ENCODE measurements at places on chromosomes 12 and 14.

DNA sequence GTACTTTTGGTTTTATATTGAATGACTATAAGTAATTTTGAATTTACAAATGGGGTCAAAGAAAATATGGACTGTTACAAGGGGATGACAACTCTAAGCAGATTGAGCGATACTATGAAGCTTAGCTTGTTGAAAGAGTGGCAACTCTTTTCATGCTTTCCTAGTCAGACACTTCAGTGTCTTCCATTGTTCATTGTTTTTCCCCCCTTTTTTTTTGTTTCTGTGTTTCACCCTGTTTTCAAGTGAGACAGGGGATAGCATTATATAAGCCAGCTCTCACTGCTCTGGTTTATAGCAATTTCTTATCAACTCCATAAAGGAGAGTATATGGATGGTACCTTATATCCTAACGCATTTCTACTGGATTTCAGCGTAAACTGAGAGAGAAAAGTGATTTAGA lies 24.6 kb downstream of the PEBP1 start:
- no peak for DNase-seq

- no peak for DNase-seq
These were observed 34.5 kb upstream of the FRS2 start for GRCh38 chr12:69435644-69436043.

DNA sequence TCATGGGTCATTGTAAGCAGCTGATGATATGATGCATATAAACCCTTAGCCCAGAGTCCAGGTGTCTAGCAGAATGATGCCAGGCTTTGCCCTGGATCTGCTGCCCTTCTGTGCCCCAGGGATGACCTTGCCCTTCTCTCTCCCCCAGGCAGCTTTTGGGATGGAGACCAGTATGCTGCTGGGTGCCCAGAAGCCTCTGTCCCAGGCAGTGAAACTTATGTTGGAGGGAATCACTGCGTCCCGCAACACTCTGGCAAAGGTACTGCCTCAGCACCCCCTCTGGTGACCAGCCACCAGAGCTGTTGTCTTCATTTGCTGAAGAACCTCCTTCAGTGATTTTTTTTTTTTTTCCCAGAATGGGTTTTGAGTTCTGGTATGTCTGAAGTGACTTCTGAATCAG lies 23.3 kb downstream of the CYP46A1 start:
- DNase-seq: no peak

DNA sequence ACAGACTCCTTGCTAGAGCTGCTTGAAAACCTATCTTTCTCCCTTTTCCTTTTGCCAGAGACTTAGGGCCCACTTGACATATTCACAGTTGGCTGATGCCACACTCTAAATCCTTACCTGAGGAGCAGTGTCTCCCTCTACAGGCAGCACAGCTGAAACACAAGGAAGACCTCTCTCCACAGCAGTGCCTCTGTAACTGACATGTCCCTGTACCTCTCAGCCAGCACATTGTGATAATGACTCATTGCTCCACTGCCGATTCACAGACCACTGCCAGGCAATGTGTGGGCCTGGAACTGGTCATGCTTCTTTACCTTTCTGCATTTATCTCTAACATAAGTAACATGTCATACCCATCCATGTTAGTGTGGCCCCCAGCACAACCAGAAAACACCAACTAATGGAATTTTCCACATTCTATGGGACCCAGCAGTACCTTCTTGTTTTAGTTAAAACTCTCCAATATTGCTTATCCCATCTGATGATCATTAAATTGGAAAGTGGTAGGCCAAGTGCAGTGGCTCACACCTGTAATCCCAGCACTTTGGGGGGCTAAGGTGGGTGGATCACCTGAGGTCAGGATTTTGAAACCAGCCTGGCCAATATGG lies 56.5 kb downstream of the GTF2A1 start:
- DNase-seq: peak; percentile 14

- no peak for DNase-seq
These were observed 274.8 kb downstream of the DPF3 start for GRCh38 chr14:72619111-72619571.

DNA sequence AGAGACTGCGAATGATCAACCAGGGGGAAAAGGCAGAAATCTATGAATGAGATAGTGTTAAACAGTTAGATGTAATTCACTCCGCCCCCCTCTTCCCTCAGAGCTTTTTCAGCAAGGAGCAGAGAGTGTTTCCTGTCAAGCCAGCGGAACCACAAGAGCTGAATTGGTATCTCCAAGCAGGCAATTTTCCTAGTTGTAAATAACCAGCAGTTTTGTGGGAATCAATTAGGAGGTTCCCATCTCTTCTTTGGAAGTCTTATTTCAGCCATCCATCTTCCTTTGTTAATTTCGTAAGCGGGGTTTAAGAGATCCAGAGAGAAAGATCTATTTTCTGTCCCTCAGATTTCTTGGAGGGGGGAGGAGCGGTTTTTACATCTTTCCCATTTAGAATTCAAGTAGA lies 178.0 kb downstream of the FOXN3 start:
- DNase-seq: no peak

DNA sequence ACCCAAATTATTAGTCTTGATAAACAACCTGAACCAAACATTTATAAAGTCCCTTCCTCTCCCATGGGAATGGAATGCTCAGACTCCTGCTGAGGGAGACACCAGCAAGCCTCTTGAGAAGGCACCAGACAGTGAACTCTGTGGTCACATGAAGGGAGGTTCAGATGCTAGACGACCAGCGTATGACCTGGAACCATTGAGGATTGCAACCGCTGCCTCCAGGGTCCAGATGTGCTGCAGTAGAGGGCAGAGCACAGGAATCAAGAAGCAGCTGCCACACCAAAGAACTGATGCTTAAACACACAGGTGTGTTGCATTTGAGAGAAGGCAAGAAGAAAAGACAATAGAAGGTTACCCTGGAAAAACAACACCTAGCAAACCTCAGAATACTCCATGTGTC lies 592.4 kb downstream of the AACS start:
- DNase-seq: no peak

DNA sequence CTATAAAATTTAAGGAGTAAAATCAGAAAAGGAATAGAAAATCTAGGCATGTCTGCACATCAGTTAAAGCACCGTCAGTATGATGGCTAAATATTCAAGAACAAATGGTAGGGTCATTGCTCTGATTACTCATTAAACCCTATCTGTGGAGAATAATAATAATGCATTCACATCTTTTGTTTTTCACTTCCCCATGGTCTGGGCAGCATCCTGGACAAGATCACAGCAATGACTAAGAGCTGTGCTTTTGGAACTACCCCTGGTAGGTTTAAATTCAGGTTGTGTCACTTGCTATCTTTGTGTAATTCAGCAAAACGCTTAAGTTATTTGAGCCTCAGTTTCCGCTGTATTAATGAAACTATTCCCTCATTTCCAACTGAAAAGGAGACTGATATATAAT lies 33.1 kb downstream of the C12orf42 start:
- no peak for DNase-seq

DNA sequence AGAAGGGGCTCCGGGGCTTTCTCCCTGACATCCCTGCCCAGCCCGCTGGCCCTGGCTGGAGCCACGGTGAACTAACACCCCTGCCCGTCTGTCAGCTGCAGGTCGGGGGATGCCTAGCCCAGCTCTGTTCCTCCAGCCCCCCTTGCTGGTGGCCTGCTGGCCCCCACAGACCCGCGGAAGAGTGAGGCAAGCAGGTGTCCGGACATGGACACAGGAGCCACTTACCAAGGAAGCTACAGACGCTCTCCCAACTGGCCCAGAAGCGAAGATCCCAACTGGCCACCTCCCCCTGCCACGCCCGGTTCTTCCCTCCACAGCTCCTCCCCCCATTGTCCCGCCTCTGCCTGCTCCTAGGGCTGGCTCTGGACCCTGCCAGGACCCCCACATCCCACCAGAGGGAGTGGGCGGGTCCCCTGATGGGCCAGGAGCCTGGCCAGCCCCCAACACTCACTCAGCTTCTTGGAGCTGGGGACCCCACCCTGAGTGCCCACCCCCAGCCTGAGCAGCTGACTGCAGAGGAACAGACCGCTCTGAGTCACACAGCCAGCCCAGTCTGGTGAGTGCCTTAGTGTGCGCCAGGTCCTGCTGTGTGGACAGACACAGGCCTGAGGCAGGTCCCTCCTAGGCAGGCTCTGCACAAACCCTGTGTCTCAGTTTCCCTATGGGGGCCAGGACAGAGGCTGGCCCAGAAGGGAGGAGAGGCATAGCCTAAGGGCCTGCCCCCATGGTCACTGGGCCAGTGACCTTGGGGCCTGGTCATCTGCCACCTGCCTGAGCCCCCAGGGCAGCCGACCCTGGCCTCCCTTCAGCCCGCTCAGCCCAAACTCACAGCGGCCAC lies 7.7 kb downstream of the AHNAK2 start:
- no peak for DNase-seq

DNA sequence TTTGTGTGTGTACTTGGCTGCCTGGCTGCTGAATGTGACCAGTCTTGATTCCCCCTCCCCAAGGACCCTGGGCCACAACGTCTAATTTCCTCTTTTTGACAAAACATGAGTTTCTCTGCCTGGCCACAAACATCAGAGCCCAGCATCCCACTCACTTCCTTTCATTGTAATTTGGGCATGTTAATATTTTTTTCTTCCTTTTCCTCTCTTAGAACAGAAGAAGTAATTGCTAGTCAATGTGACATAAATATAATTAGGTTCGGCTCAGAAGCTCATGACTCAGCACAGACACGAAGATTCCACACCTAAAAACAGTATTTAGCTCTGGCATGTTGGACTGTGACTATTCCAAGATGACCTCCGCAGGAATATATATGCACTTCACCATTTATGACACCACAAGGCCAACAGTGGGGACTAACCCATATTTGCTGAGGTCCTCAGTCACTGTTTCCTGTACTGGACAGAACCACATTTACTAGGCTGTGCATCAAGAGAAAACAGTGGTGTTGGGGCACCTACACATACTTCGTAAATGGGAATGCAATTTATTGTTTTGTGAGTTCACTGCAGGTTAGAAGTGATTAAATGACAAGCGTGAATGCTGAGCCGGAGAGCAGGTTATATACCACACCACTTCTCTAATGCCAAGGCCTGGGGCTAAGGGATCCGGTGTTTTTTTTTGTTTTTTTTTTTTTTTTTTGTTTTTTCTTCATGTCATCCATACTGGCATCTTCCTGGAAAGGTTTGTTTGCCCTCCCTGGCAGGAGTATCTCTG lies 4.2 kb downstream of the GSG1 start:
- no peak for DNase-seq

GRCh38 chr12:3629057-3629830 lies 123.7 kb downstream of the CRACR2A start:
- no peak for DNase-seq

DNA sequence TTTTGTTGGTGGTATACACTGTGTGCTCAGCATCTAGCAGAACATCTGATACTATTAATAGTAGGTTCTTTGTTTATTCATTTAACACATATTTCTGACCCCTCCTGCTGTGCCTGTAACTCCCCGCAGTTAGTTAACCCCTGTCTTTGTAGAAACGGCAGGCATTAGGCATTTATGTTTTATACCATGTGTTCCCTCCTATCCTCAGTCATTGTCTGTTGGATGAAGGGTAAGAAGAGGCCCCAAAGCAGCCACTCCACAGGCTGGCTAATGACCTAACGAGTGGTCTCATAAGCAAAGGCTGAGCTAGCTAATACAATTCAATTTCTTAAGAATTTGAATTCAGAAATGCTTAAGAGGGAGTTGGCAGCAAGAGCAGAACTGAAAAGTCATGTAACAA lies 170.8 kb downstream of the TMX1 start:
- no peak for DNase-seq

- no peak for DNase-seq
These were observed 25.7 kb upstream of the CERS5 start for GRCh38 chr12:50192908-50193307.

DNA sequence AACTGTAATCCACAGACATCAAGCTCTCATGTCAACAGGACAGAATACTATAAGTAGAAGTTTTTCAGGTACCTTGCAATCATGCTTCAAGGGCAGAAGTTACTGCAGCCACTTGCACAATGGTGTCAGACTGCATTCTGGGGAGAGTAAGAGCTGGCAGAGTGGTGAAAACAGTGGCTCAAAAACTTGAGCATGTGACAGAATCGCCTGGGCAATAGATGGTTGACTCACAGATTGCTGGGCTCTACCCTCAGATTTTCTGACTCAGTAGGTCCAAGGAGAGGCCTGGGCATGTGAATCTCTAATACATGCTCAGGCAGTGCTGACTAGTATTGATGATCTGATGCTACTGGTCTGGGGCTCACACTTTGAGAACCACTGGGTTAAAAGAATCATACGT lies 187.8 kb downstream of the TBX5 start:
- DNase-seq: no peak

GRCh38 chr12:5433081-5433844 lies 1.4 kb downstream of the NTF3 start:
- DNase-seq: no peak

DNA sequence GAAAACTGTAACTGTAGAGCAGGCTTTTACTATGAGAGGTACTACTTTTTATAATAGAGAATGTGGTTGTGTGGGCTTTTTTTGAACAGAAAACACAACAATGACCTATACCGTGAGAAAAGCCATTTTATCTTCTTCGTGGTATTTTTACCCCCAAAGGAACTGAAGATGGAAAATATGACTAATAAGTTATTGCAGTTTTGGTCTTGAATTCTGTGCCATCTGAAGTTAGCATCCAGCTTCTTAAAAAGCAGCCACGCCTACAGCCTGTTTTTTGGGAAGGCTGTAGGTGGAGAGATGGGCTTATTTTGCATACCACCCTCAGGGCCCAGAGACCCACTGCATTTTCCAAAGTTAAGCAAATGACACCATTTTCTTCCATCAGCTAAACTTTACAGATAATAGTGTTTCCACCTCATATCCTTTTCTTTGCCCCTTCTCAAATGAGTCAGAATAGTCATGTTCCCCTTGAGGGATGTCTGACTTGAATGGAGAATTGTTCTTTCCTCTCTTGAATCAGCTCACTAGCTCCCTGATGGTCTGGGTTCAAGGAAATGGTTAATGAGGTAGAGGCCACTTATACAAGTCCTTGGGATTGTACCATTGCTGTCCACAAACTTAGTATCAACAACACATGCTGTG lies 53.0 kb downstream of the TBC1D30 start:
- DNase-seq: no peak

- DNase-seq: no peak
These were observed 30.4 kb downstream of the SETD3 start for GRCh38 chr14:99450266-99450665.

DNA sequence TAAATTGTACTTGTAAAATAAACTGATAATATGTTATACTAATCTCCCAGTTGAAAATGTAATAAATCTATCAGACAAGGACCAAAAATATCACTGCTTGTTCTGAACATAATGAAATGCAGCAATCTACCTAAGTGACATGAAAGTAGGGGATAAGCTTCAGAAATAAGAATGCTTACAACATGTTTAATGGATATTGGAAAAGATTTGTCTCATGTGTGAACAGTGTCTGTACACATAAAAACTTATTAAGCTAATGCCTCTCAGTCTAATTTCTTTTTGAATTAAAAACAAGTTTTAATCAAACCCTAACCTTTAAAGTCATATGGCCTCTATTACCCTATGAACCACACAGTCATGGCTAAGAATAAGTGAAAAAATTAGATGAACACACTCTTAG lies 465.3 kb downstream of the MDGA2 start:
- no peak for DNase-seq
